Muscle of arm (tissue), 14 donors: ENCODE measurements at places on chromosomes 2 and 18. TPM values are rescaled to one million over a fixed set of nuclear protein-coding genes. Genes with fewer than 3 reads are reported as not detected.

Gene SDC1
- polyA plus RNA-seq = 3.3 TPM

Gene LAMA1
- 2.8 TPM for polyA plus RNA-seq

Gene PCARE
- polyA plus RNA-seq = not detected

Gene KCNG2
- 0.18 TPM for polyA plus RNA-seq

Gene DSG2
- polyA plus RNA-seq = 9.3 TPM

Gene CDH20
- polyA plus RNA-seq = not detected

Gene UGT1A7
- not detected for polyA plus RNA-seq

Gene IGFBP2
- 193 TPM for polyA plus RNA-seq

Gene NEB
- polyA plus RNA-seq = 2,015 TPM

Gene C2orf80
- not detected for polyA plus RNA-seq

Gene CFAP65
- not detected for polyA plus RNA-seq

Gene CCL20
- 0.75 TPM for polyA plus RNA-seq

Gene SIX3
- not detected for polyA plus RNA-seq

Gene ANKRD62
- 0.12 TPM for polyA plus RNA-seq

Gene MOCOS
- polyA plus RNA-seq = 0.09 TPM

Gene CYBRD1
- 73.8 TPM for polyA plus RNA-seq

Gene LYPD6B
- polyA plus RNA-seq = not detected

Gene MEIS1
- 32.5 TPM for polyA plus RNA-seq

Gene SERPINB4
- not detected for polyA plus RNA-seq

Gene ORMDL1
- 35.2 TPM for polyA plus RNA-seq

Gene B4GALT6
- 13.0 TPM for polyA plus RNA-seq

Gene ARID5A
- 19.6 TPM for polyA plus RNA-seq

Gene FOXD4L1
- polyA plus RNA-seq = 2.4 TPM

Gene REG1B
- polyA plus RNA-seq = not detected

Gene FER1L5
- 3.7 TPM for polyA plus RNA-seq

Gene TCF7L1
- polyA plus RNA-seq = 40.8 TPM

Gene NCKAP1
- 110 TPM for polyA plus RNA-seq

Gene FBLN7
- polyA plus RNA-seq = 10.6 TPM

Gene NOSTRIN
- polyA plus RNA-seq = 6.3 TPM

Gene ABHD1
- polyA plus RNA-seq = 0.29 TPM

Gene POTEJ
- polyA plus RNA-seq = not detected

Gene TLX2
- not detected for polyA plus RNA-seq

Gene RABL2A
- polyA plus RNA-seq = 19.2 TPM

Gene RBKS
- 0.83 TPM for polyA plus RNA-seq

Gene TTN
- polyA plus RNA-seq = 103 TPM

Gene UGT1A5
- not detected for polyA plus RNA-seq

Gene FKBP1B
- polyA plus RNA-seq = 2.7 TPM

Gene CHRND
- polyA plus RNA-seq = 72.6 TPM

Gene BBS5
- 4.4 TPM for polyA plus RNA-seq

Gene GREB1L
- 14.2 TPM for polyA plus RNA-seq

Gene KIF1A
- polyA plus RNA-seq = 11.5 TPM

Gene NMUR1
- 0.28 TPM for polyA plus RNA-seq

Gene ACMSD
- polyA plus RNA-seq = 0.39 TPM

Gene SLC19A3
- polyA plus RNA-seq = 0.82 TPM

Gene CRYBA2
- polyA plus RNA-seq = not detected

Gene BCL11A
- polyA plus RNA-seq = 4.3 TPM

Gene ALPG
- not detected for polyA plus RNA-seq

Gene ACOXL
- 0.12 TPM for polyA plus RNA-seq

Gene ZNF516
- 42.7 TPM for polyA plus RNA-seq

Gene SIGLEC15
- 0.13 TPM for polyA plus RNA-seq

Gene PAIP2B
- polyA plus RNA-seq = 6.5 TPM

Gene SMAD7
- polyA plus RNA-seq = 9.9 TPM

Gene CNOT11
- not detected for polyA plus RNA-seq

Gene GALNT14
- 5.0 TPM for polyA plus RNA-seq

Gene CCBE1
- 3.6 TPM for polyA plus RNA-seq

Gene ADGRF3
- polyA plus RNA-seq = 0.20 TPM
